PC-3 (cell line): ENCODE measurements at places on chromosomes 7 and 10. TPM values are rescaled to one million over a fixed set of nuclear protein-coding genes. Genes with fewer than 3 reads are reported as not detected.
A peak's percentile ranks its signal among the peaks of the same experiment; 100 is the strongest.

DNA sequence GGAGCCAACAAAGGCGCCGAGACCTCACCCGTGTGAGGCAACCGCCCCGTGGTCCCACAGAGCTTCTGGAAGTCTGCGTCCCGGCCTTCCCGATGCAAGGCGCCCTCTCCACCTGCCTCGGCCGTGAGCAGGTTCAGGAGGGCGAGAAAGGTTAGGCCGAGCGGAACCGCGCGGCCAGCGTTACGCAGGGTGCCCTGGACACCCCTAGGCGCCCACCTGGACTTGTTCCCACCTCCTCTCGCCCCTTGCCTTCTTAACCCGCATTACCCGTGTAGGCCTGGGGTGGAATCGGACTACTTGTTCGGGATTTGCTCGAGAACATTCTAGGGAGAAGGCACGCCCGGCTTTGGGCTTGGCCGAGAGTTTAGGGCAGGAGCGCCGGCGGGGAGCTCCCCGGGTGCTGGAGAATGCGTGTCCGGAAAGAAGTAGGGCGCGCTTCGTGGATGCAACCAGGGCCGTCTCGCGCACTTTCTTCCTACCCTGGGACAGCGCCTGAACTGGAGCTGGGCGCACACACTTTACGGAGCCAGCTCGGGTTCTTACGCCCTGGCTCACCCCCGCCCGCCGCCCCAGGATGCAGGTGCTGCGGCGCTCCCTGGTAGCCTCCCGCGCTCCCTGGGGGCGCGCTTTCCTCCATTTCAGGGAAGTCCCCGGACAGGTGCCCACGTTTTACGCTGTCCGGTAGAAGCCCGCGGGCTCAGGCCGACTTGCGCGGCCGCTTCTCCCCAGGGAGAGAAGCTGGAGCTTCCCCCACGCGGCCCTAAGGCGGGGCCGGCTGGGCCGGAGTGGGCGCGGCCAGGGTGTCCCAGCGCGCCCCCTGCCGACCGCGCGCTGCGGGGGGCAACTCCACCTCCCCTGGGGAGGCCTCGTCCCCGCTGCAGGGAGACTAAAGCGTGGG lies 74.5 kb downstream of the INSIG1 start:
- DNase-seq: no peak

GRCh38 chr7:12674861-12675260 lies 12.6 kb upstream of the ARL4A start:
- DNase-seq: peak; percentile 57

GRCh38 chr10:78214955-78215354 lies 181.3 kb downstream of the RPS24 start:
- no peak for DNase-seq

GRCh38 chr10:58844680-58845079 lies 331.8 kb upstream of the PHYHIPL start:
- no peak for DNase-seq

- no peak for DNase-seq
Measured at GRCh38 chr7:30841025-30841735, 70.0 kb downstream of the MINDY4 start.

GRCh38 chr7:127930341-127931328 lies 100.6 kb downstream of the LRRC4 start:
- no peak for DNase-seq

GRCh38 chr10:15814565-15814964 lies 45.7 kb downstream of the MINDY3 start:
- no peak for DNase-seq

DNA sequence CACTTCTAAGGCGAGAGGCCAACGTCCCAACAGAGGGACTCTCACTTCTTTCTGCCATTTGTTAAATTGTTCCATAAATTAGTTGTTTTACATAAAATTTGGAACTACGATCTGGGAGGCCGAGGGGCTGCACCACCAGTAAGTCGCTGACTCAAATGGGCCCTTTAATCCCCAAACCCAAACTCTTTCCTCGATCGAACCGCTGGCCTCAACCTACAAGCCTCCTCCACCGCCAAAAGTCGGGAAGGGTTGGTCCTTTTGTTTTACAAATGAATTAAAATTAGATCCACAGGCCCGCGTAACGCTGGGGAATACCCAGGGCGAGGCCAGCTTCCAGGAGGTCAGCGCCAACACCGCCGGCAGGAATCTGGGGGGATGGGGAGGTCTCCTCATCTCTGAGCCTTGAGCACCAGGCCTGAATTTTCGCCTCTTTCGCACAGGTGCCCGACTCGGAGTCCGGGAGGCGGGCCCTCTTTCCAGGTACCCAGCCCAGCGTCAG lies 1.2 kb upstream of the FOXI2 start:
- DNase-seq: no peak

RAMP3 gene
- not detected in 2 replicates for total RNA-seq

PNLIPRP3 gene
- total RNA-seq: not detected in 2 replicates

TWNK gene
- total RNA-seq: 7.5 and 8.0 TPM in 2 replicates

EBLN1 gene
- total RNA-seq: not detected in 2 replicates

PRR15 gene
- 23.4 and 26.6 TPM in 2 replicates for total RNA-seq
